ENCODE measurements at places on chromosomes 5 and 9. TPM values are rescaled to one million over a fixed set of nuclear protein-coding genes. Genes with fewer than 3 reads are reported as not detected.

CCDC192 gene
- polyA plus RNA-seq, result 1.1 TPM

SLC6A19 gene
- polyA plus RNA-seq, result 50.8 TPM

BOD1 gene
- polyA plus RNA-seq, result 119 TPM

PHF24 gene
- 0.13 TPM for polyA plus RNA-seq

PCDHA10 gene
- polyA plus RNA-seq, result 0.33 TPM

COL5A1 gene
- 116 TPM for polyA plus RNA-seq

CTSV gene
- polyA plus RNA-seq, result 36.0 TPM

ANKRD18A gene
- polyA plus RNA-seq, result 3.7 TPM

SLC23A1 gene
- polyA plus RNA-seq, result 22.0 TPM

PTPN3 gene
- 51.2 TPM for polyA plus RNA-seq

IFNB1 gene
- polyA plus RNA-seq, result not detected

RASGRF2 gene
- polyA plus RNA-seq, result 2.1 TPM

PROB1 gene
- 3.5 TPM for polyA plus RNA-seq

RLN2 gene
- polyA plus RNA-seq, result 2.7 TPM

IFNA2 gene
- polyA plus RNA-seq, result not detected

TAF11L5 gene
- not detected for polyA plus RNA-seq

VDAC1 gene
- polyA plus RNA-seq, result 169 TPM

HAVCR2 gene
- 12.1 TPM for polyA plus RNA-seq

DDX4 gene
- polyA plus RNA-seq, result not detected

DBH gene
- polyA plus RNA-seq, result 1.7 TPM

ACTBL2 gene
- polyA plus RNA-seq, result not detected

IRGM gene
- 1.1 TPM for polyA plus RNA-seq

AFAP1L1 gene
- polyA plus RNA-seq, result 22.1 TPM

NELFB gene
- 57.3 TPM for polyA plus RNA-seq

FOXI1 gene
- polyA plus RNA-seq, result 8.2 TPM

TPPP gene
- 3.5 TPM for polyA plus RNA-seq

CA9 gene
- 0.94 TPM for polyA plus RNA-seq

RLN1 gene
- 0.37 TPM for polyA plus RNA-seq

ARL15 gene
- polyA plus RNA-seq, result 29.0 TPM

UNC13B gene
- 26.4 TPM for polyA plus RNA-seq

SMC2 gene
- polyA plus RNA-seq, result 45.5 TPM

BAAT gene
- 0.31 TPM for polyA plus RNA-seq

NR6A1 gene
- polyA plus RNA-seq, result 1.6 TPM

DENND1A gene
- polyA plus RNA-seq, result 21.6 TPM

IL13 gene
- polyA plus RNA-seq, result not detected

CCDC183 gene
- polyA plus RNA-seq, result 7.2 TPM

SH2D3C gene
- 20.4 TPM for polyA plus RNA-seq

SPINK1 gene
- polyA plus RNA-seq, result 55.1 TPM

CNTNAP3B gene
- polyA plus RNA-seq, result 19.8 TPM

SPATA31A1 gene
- not detected for polyA plus RNA-seq

LECT2 gene
- 4.8 TPM for polyA plus RNA-seq

PHF2 gene
- 34.4 TPM for polyA plus RNA-seq

TERT gene
- polyA plus RNA-seq, result 1.2 TPM

PCDHGA2 gene
- polyA plus RNA-seq, result 6.4 TPM

BTNL8 gene
- 0.34 TPM for polyA plus RNA-seq

WNT8A gene
- polyA plus RNA-seq, result 0.09 TPM

PCDHB7 gene
- polyA plus RNA-seq, result 4.4 TPM

OTULINL gene
- polyA plus RNA-seq, result 10.6 TPM

TEX48 gene
- polyA plus RNA-seq, result not detected

GLRX gene
- polyA plus RNA-seq, result 69.0 TPM

NTMT1 gene
- 39.3 TPM for polyA plus RNA-seq

GFPT2 gene
- polyA plus RNA-seq, result 3.8 TPM

LCN10 gene
- 2.8 TPM for polyA plus RNA-seq

ANKRD31 gene
- 0.43 TPM for polyA plus RNA-seq

GLRA1 gene
- not detected for polyA plus RNA-seq

EGFLAM gene
- 8.5 TPM for polyA plus RNA-seq

SERINC5 gene
- polyA plus RNA-seq, result 63.2 TPM
